Activated CD4-positive, alpha-beta T cell treated with anti-CD3 and anti-CD28 coated beads, Interleukin-2, amount 10 ng/mL, durations not matched to agents 24 days and 14 days (primary cell): ENCODE measurements at places on chromosomes 1 and 21.

- peaks cover 17% of the 10 kb centered on the region for H3K4me1 ChIP-seq
- DNase-seq, result no peak
- H3K36me3 ChIP-seq, result no peaks in the 10 kb centered on the region
Observed at GRCh38 chr1:108067884-108068540, 103.0 kb upstream of the VAV3 start.

DNA sequence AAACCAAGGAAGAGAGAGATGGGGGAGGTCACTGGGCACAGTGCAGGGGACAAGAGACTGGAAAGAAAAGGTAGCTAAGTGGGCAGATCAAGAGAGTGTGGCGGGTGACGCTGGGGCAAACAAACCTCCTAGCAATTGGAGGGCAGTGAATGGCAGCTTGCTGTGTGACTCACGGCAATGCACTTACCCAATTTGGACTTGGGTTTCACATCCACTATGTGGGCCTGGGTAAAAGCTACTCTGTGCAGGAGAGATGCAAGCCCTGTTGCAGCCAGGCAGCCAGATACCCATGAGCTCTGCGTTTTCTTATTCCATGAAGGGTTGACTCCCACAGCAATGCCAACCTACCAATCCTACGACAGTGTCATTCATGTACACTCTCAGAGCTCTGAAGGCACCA lies 9.5 kb downstream of the PLXNA2 start:
- H3K36me3 ChIP-seq, result no peaks in the 10 kb centered on the region
- H3K27me3 ChIP-seq, result peaks cover 61% of the 10 kb centered on the region
- H3K4me3 ChIP-seq, result no peak overlapping the region
- H3K27ac ChIP-seq, result no peak overlapping the region
- DNase-seq, result no peak

DNA sequence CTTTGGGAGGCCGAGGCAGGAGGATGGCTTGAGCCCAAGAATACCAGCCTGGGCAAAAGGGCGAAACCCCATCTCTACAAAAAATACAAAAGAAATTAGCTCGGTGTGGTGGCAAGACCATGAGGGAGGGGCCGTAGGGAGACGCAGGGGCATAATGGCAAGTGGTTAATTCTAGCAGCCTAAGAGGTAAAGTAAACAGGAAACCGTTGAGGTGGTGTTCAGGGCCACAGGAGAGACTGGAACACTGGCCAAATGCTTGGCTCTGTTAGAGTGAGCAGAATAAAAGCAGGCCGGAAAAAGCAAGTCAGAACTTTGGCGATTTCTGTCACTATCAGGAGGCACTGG lies 89.2 kb downstream of the RIPK4 start:
- no peak overlapping the region for H3K27ac ChIP-seq
- H3K4me1 ChIP-seq, result no peaks in the 10 kb centered on the region
- no peak for DNase-seq
- H3K4me3 ChIP-seq, result no peak overlapping the region
- no peaks in the 10 kb centered on the region for H3K36me3 ChIP-seq
- peaks cover 12% of the 10 kb centered on the region for H3K27me3 ChIP-seq

GRCh38 chr1:26887125-26887524 lies 3.0 kb downstream of the GPN2 start:
- peaks cover 53% of the 10 kb centered on the region for H3K36me3 ChIP-seq
- no peak overlapping the region for H3K27ac ChIP-seq
- peak overlapping the region; percentile 43 for H3K4me3 ChIP-seq
- peak; percentile 73 for DNase-seq
- H3K4me1 ChIP-seq, result peaks cover 19% of the 10 kb centered on the region

GRCh38 chr1:117466761-117467160 lies 99.5 kb downstream of the MAN1A2 start:
- DNase-seq, result no peak
- no peak overlapping the region for H3K27ac ChIP-seq
- no peak overlapping the region for H3K4me3 ChIP-seq
- H3K36me3 ChIP-seq, result peaks cover 22% of the 10 kb centered on the region
- H3K27me3 ChIP-seq, result no peaks in the 10 kb centered on the region
